Jurkat, Clone E6-1 (cell line): ENCODE measurements at places on chromosomes 2 and 18.

DNA sequence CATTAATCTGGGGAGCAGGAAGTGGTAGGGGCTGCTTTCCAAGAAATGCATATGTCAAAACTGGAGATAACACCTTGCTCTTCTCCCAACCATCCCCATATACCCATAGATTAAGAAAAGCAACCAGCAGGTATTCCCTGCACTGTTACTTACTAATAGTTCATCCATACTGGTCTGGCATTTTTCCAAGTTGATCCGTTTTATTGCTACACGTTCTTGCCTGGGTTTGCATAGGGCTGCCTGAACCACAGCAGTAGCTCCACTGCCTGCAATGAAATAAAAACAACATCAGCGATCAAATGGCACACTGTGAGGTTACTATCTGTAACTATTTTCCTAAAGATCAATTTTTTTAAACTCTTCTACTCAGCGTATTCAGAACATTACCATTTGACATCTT lies 65.6 kb downstream of the STK39 start:
- no peak for DNase-seq

DNA sequence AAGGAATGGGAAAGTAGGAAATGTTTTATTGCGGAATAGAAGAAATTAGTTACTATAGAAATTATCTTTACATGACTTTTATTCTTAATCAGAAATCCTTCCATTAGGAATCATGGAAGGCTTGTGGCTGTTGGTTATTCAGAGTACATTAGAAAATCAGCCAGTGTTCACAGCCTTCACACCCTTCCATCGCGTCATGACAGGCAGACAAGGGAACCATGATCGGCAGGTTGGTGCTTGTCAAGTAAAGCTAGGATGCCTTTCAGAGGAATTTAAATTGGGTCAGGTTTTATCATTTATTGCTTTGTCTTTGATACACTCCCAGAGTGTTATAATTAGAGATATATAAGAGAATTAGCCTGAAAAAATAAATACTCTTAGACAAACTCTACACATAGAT lies 400.6 kb downstream of the THSD7B start:
- DNase-seq, result no peak

GRCh38 chr18:57668021-57668420 lies 46.4 kb upstream of the NARS1 start:
- no peak for DNase-seq

DNA sequence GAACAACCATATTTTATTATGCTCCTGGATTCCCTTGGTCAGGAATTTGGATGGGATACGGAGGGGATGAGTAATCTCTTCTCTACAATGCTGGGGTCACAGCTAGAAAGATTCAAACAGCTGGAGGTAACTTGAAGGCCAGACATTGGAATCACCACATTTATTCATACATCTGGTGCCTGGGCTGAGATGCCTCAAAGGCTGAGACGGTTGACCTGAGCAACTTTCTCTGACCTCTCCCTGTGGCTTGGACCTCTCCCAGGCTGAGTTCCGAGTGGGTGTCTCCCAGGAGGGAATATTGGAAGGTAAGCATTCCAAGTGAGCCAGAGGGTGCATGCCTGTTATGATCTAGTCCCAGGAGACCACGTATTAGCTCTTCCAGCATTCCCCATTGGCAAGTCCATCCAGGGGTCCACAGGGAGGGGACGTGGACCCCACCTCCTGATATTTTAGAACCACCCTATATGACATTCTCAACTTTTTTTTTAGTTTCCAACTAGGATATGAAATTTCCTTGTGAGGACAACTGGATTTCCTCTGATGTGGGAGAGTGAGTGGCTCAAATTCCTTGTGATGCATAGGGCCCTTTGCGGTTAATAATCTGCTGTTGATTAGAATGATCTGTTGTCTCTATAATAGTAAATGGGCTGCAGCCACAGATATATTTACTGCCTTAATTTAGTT lies 101.8 kb downstream of the MRPS9 start:
- DNase-seq, result no peak

DNA sequence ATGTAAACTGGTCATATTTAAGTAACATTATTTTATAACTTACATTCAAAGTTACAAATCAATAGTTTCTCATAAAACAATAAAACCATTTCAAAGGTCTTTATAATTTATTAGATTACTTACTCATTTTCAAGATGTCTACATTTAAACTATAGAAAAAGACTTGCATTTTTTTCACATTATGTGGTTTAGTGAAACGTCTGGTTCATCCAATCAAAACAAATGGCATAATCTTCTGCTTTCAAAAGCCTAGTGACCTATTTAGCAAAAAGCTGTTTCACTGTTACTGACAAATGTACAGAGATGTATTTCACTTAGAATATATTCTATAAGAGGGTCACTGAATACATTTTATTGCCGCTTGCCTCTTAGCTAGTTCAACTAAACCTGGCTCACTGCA lies 49.3 kb upstream of the MCM6 start:
- no peak for DNase-seq

GRCh38 chr2:38274286-38275276 lies 102.5 kb downstream of the ATL2 start:
- peak; percentile 49 for DNase-seq

GRCh38 chr2:186695081-186695756 lies 1.4 kb downstream of the FAM171B start:
- DNase-seq, result no peak

DNA sequence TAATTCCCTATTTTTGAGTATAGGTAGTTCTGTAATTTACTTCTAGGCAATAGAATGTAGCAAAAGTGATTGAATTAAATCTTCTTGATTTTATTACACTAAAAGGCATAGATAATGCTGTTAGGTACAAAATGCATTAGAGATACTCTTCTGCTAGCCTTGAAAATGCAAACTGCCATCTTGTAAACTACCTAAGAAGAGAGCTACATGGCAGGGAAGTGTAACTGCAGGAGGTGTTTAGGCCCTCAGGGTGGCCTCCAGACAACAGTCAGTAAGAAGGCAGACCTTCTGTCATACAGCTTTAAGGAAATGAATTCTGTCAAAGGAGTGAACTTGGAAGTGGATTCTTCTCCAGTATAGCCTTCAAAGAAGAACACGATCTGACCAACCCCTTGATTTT lies 1396.8 kb upstream of the SLC39A10 start:
- no peak for DNase-seq
